CD8-positive, alpha-beta memory T cell (primary cell): ENCODE measurements at places on chromosomes 4 and X. TPM values are rescaled to one million over a fixed set of nuclear protein-coding genes. Genes with fewer than 3 reads are reported as not detected.

DNA sequence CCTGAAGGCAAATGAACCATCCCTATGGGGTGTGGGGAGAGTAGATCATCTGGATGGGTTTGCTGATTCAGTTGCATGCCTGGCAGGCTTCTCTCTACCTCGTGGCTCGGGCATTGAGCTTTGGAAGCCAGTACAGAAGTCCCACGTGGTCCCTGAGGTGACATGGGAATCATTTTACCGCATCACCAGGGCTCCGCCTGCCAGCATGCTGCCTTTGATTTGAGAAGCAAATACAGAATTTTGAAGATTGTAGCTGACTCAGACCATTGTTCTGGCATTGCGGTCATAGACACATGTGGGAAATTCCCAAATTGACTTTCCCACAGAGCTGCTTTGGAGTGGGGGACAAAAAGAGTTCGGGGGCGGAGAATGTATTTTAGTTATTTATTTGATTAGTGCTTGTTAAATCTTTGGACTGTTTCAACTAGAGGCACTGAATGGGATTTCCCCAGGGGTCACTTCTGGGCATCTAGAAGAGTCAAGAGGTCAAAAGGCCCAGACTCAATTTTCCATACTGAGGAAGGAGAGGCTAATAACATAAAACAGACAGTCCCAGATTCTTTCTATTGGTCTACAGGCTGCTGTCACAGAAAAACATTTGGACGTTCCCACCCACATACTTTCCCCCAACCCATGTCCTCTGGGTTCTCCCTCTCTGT lies 79.3 kb downstream of the NHSL2 start:
- H3K27ac ChIP-seq: no peak overlapping the region
- H3K4me1 ChIP-seq: peaks cover 26% of the 10 kb centered on the region
- H3K4me3 ChIP-seq: no peak overlapping the region
- no peaks in the 10 kb centered on the region for H3K27me3 ChIP-seq

GRCh38 chr4:150082241-150082640 lies 4.0 kb downstream of the DCLK2 start:
- H3K27me3 ChIP-seq: peaks cover 4% of the 10 kb centered on the region
- no peak overlapping the region for H3K27ac ChIP-seq
- no peaks in the 10 kb centered on the region for H3K36me3 ChIP-seq
- H3K4me3 ChIP-seq: no peak overlapping the region
- DNase-seq: no peak

- DNase-seq: no peak
- H3K27me3 ChIP-seq: no peaks in the 10 kb centered on the region
- no peaks in the 10 kb centered on the region for H3K4me1 ChIP-seq
- H3K27ac ChIP-seq: no peak overlapping the region
- H3K4me3 ChIP-seq: no peak overlapping the region
Observed at GRCh38 chrX:112513154-112513553, 166.6 kb downstream of the LHFPL1 start.

CDKL2 gene
- total RNA-seq: 0.37 TPM

CLDN22 gene
- not detected for total RNA-seq

DNA sequence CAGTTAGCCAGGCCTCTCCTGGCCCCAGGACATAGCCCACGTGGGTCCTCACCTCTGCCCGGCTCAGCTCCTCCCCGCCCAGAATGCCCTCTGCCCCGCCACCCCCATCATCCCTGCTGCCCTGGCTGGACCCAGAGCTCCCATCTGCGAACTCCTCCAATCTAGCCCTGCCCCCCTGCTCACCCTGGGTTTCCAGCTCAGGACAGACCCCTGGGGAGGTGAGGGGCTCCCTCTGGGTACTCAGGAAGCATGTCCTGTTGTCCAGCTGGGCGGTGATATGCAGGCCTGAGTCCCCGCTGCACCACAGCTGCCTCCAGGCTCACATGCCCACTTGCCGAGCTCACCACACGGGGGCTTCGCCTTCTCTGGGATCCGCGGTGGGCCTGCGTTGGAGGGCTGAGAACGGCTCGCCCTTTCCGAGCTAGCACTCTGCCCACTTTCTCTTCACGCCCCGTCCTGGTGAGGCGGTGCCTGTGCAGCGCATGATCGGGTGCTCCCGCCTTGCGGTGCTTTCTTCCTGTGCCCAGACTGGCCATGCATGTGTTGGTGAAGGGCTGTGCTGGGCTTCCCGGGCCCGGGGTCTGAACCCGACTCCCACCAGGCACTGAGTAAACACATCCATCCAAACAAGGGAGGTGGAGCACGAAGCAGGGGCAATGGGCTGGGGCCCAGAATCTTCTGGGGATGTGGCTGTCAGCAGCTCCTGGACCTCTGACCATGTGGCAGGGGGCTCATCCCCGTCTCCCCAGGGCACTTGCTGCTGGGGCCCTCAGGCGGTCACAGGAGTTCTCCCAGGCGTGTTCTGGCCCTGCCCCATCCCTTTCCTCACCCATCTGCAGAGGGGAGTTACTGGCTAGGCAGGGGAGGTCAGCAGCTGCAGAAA lies 74.3 kb downstream of the RGS12 start:
- H3K27ac ChIP-seq: no peak overlapping the region
- H3K4me1 ChIP-seq: peaks cover 24% of the 10 kb centered on the region
- no peak for DNase-seq
- H3K27me3 ChIP-seq: no peaks in the 10 kb centered on the region
